ENCODE measurements at places on chromosomes 1 and 21. TPM values are rescaled to one million over a fixed set of nuclear protein-coding genes. Genes with fewer than 3 reads are reported as not detected.

Gene XCL1
- 11.7 TPM for total RNA-seq

Gene TMCC2
- total RNA-seq, result 5.8 TPM

Gene NUP133
- total RNA-seq, result 42.8 TPM

Gene NRIP1
- total RNA-seq, result 14.1 TPM

Gene DIO1
- total RNA-seq, result not detected

Gene ZYG11A
- total RNA-seq, result 0.35 TPM

Gene GFI1
- 96.5 TPM for total RNA-seq

Gene CD164L2
- not detected for total RNA-seq

Gene CFHR1
- total RNA-seq, result not detected

Gene SLC5A3
- total RNA-seq, result 37.6 TPM

- H3K27ac ChIP-seq, result no peak overlapping the region
- DNase-seq, result no peak
- no peaks in the 10 kb centered on the region for H3K27me3 ChIP-seq
- no peak overlapping the region for H3K4me3 ChIP-seq
Observed at GRCh38 chr1:7988576-7988975, 27.1 kb downstream of the PARK7 start.

DNA sequence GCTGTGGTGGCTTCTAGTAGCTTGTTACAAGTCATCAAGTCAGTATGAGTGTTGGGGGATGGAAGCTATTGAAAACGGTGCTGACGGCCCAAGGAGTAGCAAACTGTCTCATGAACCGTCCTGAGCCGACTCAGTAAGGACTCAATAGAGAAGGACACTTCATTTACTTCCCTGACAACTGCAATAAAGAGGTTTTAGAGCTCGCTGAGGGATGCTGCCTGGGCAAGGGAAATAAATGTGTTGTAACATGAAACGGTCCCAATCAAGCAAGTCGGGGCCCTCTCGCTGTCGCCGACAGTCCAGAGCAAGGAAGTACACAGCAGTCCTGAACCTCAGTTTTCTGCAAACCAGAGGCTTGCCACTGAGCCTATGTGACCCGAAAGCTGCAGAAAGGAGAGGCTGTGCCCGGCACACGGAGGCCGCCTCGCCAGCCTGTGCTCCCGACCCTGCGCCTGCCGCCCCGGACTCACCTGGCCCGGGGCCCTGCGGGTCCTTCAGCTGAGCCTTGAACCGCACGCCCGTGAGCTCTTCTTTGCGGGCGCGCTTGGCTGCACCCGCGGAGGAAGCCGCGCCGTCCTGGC lies 423 bp downstream of the URB1 start:
- H3K4me1 ChIP-seq, result peaks cover 57% of the 10 kb centered on the region
- no peak for DNase-seq
- peaks cover 5% of the 10 kb centered on the region for H3K36me3 ChIP-seq
- no peak overlapping the region for H3K27ac ChIP-seq
- peak overlapping the region; percentile 91 for H3K4me3 ChIP-seq

- peaks cover 9% of the 10 kb centered on the region for H3K27me3 ChIP-seq
- no peak for DNase-seq
- H3K36me3 ChIP-seq, result peaks cover 2% of the 10 kb centered on the region
- H3K4me3 ChIP-seq, result no peak overlapping the region
- H3K4me1 ChIP-seq, result no peaks in the 10 kb centered on the region
Observed at GRCh38 chr1:152543820-152544219, 22.8 kb downstream of the LCE3E start.

GRCh38 chr1:109725510-109725909 lies 13.5 kb downstream of the GSTM5 start:
- no peak overlapping the region for H3K27ac ChIP-seq
- H3K36me3 ChIP-seq, result no peaks in the 10 kb centered on the region
- H3K27me3 ChIP-seq, result no peaks in the 10 kb centered on the region
- H3K4me3 ChIP-seq, result no peak overlapping the region

GRCh38 chr1:23953020-23953419 lies 6.6 kb upstream of the PNRC2 start:
- no peaks in the 10 kb centered on the region for H3K36me3 ChIP-seq
- H3K4me1 ChIP-seq, result peaks cover 40% of the 10 kb centered on the region
- no peaks in the 10 kb centered on the region for H3K27me3 ChIP-seq
- peak overlapping the region; percentile 84 for H3K27ac ChIP-seq
- no peak overlapping the region for H3K4me3 ChIP-seq

DNA sequence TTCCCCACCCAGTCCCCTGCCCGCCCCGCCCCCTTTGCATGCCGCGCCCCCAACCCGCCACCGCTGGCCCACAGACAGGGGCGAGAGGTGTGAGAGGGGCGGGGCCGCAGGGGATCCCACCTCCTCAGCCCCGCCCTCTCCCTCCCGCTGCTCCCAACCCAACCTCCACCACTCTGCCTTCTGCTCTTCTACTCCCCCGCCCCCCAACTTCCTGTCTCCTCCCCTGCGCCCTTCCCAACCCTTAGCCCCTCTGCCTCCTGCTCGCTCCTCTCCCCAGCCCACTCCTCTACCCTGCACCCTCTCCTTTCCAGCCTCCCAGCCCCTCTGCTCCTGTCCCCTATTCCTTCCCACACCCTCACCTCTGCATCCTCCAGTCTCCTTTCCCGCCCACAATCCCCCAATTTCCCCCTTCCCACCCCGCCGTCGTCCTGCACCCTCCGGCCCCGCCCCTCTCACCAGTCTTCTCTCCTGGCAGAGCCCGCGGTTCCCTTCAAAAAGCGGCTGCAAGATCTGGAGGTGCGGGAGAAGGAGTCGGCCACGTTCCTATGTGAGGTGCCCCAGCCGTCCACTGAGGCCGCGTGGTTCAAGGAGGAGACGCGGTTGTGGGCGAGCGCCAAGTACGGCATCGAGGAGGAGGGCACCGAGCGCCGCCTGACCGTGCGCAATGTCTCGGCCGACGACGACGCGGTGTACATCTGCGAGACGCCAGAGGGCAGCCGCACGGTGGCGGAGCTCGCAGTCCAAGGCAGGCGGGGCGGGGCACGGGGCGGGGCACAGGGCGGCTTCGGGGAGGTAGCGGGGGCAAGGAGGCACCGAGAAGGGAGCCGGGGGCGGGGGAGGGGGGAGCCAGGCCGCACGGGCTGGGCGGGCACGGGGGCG lies 5.4 kb downstream of the OBSCN start:
- peak; percentile 92 for DNase-seq
- H3K36me3 ChIP-seq, result no peaks in the 10 kb centered on the region
- peak overlapping the region; percentile 92 for H3K4me3 ChIP-seq
- no peaks in the 10 kb centered on the region for H3K27me3 ChIP-seq
- H3K27ac ChIP-seq, result no peak overlapping the region

DNA sequence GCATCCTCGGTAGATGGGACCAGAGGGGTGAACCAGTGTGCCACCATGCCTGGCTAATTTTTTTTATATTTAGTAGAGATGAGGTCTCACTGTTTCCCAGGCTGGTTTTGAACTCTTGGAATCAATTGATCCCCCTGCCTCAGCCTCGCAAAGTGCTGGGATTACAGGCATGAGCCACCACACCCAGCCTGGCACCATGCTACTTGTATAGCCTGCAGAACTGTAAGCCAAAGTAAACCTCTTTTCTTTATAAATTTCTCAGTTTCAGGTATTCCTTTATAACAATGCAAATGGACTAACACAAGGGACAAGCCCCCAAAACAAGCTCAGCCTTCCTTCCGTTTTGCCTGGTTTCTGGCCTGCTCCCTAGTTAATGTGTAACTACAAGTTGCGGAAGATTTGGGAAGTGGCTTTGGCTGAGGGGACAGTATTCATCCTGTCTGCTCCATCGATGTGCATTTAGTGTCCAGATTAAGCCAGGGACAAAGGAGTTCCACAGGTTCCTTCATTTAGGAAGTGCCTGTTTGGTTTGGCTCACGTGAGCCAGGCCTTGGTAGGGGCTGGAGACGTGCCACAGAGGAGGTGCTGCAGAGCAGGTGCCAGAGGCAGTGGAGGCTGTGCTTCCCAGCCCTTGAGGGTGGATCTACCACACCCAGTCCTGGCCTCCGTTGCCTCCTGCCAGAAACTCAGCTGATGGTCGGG lies 4.4 kb downstream of the AVPR1B start:
- no peak overlapping the region for H3K4me3 ChIP-seq
- no peak for DNase-seq

GRCh38 chr1:172003766-172004530 lies 162.7 kb downstream of the DNM3 start:
- no peak for DNase-seq
- H3K4me3 ChIP-seq, result no peak overlapping the region
- H3K27ac ChIP-seq, result peak overlapping the region; percentile 16

- no peaks in the 10 kb centered on the region for H3K36me3 ChIP-seq
- peaks cover 17% of the 10 kb centered on the region for H3K4me1 ChIP-seq
- no peak for DNase-seq
- no peak overlapping the region for H3K4me3 ChIP-seq
- H3K27me3 ChIP-seq, result peaks cover 14% of the 10 kb centered on the region
Observed at GRCh38 chr1:10737651-10738050, 58.8 kb downstream of the CASZ1 start.

DNA sequence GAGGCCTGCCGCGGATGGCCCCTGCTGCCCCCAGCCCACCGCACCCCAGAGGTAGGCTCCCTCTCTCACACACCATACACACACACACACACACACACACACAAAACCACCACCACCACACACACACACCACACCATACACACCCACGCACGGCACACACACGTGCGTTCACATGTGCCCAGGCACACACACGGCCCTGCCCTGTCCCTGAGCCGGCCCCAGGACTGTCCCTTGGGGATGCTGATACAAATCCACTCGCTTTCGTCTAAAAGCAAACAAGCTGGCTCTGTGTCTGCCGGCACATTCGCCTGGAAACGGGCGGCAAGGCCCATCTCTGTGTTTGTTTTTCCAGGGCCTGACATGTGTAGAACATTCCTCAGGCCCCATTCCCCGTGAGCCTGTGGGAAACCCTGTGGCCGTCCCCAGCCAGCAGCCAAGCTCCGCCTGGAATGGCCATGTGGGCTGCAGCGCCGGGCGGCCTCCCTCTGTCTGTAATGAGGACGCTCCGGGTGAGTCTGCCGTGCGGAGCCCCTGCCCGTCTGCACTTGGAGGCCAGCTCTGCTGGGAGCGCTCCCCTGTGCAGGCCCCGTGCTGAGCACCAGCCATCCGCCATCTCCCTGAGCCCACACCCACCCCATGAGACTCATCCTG lies 67.4 kb downstream of the DMRTB1 start:
- DNase-seq, result no peak
- no peaks in the 10 kb centered on the region for H3K36me3 ChIP-seq

GRCh38 chr1:76128096-76128495 lies 53.5 kb downstream of the ST6GALNAC3 start:
- no peak for DNase-seq
- H3K36me3 ChIP-seq, result no peaks in the 10 kb centered on the region
- H3K27ac ChIP-seq, result no peak overlapping the region
- no peak overlapping the region for H3K4me3 ChIP-seq
- no peaks in the 10 kb centered on the region for H3K27me3 ChIP-seq

DNA sequence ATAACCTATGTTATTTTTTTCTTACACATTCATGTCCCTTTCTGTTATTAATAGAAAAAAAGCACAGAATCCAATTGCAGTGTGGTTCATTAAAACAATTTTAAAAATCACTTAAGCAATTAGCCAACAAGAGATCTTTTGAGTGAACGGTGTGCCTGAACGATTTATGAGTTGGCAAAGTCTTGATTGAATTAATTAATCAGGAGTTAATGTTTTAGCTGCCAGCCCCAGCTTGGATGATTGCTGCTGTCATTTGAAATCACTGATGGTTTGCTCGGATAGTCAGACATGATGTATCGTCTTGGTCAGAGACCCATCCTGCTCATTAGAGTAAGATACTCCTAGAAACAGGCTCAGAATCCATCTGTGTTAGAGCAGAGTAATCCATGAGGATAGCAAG lies 158.3 kb upstream of the GALNT2 start:
- no peak for DNase-seq
- no peak overlapping the region for H3K4me3 ChIP-seq
- no peak overlapping the region for H3K27ac ChIP-seq

DNA sequence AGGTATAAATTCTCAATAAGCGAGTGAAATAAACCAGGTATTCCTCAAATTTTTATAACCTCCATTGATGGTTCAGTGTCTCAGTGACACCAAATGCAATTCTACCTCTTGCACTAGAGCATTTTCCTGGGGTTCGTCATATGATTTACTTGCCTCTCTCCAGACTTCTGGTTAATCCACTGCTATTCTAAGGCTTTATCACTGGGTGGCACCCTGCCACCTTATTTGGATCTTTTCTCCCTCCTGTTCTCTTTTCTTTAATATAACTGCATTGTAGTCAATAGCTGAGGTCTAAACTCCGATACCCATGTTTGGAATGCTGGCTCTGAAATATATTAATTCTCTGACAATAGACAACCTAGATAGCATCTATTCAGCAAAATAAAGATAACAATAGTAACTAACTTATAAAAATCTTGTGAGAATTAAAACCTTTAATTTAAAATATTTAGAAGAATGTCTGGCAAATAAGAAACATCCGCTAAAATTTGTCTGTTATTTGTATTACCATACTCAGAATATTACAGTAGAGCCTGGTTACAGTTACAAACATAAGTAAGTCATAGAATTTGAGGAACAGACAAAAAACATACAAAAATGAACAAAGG lies 436.4 kb downstream of the PLA2G4A start:
- no peaks in the 10 kb centered on the region for H3K4me1 ChIP-seq
- H3K27me3 ChIP-seq, result no peaks in the 10 kb centered on the region
- H3K4me3 ChIP-seq, result no peak overlapping the region
- no peaks in the 10 kb centered on the region for H3K36me3 ChIP-seq

- peaks cover 19% of the 10 kb centered on the region for H3K4me1 ChIP-seq
- DNase-seq, result no peak
- H3K27me3 ChIP-seq, result no peaks in the 10 kb centered on the region
- H3K4me3 ChIP-seq, result peak overlapping the region; percentile 75
- peak overlapping the region; percentile 7 for H3K27ac ChIP-seq
- H3K36me3 ChIP-seq, result no peaks in the 10 kb centered on the region
Observed at GRCh38 chr1:59696421-59697115, 118.2 kb upstream of the HOOK1 start.

- H3K36me3 ChIP-seq, result peaks cover 3% of the 10 kb centered on the region
- H3K4me3 ChIP-seq, result no peak overlapping the region
- no peak overlapping the region for H3K27ac ChIP-seq
Observed at GRCh38 chr1:147626739-147627138, 43.6 kb downstream of the ACP6 start.

DNA sequence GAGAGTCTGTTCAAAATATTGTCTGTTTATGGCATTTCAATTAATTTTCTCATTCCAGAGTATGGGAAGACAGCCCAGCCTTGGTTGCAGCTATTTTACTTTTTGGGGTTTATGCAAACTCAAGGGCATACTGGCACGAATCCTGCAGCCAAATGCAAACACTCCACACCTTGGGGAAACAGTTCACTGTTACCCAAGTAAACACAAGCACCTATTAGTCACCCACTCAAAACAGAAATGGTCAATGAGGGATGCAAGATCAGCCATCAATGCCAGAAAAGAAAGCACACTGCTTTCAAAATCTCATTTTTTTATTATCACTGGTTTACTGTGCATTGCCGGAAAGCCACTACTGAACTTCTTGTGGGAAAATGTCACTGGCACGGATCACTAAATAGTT lies 170.6 kb downstream of the RUNX1 start:
- H3K36me3 ChIP-seq, result peaks cover 30% of the 10 kb centered on the region
- no peak for DNase-seq
- no peak overlapping the region for H3K4me3 ChIP-seq
- H3K27me3 ChIP-seq, result no peaks in the 10 kb centered on the region

Measured in activated T-cell treated with anti-CD3 and anti-CD28 coated beads, Interleukin-2, amount 50 U/mL, for 72 hours (primary cell).